ENCODE measurements at places on chromosomes 7 and 10.

- DNase-seq: no peak
Observed at GRCh38 chr7:100370303-100370702, 3.0 kb upstream of the PILRA start.

DNA sequence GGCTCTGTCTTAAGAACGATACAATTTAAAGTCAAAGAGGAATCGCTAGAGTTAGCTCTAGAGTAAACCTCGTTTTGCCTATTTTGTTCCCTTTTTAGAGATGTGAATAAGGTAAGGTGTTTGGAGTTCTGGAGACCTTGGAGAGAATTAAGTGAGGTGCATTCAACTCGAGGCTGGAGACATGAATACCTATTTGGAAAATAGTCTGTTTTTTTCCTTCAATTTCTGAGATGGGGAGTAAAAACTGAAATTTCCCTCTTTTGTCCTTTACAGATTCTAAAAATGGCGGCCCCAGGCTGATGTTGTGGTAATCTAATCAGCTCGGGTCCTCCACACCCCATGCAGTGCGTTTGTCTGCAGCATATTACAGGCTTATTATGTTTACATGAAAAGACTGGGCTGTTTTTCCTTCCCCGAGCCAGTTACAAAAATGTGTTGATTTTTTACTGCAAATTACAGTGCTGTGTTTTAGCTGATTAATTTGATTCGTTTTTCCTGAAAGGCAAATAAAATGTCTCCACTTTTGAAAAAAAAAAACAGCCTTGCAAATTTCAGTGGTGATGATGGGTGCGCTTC is 1.5 kb downstream of the KMT2E start:
- no peak for DNase-seq

DNA sequence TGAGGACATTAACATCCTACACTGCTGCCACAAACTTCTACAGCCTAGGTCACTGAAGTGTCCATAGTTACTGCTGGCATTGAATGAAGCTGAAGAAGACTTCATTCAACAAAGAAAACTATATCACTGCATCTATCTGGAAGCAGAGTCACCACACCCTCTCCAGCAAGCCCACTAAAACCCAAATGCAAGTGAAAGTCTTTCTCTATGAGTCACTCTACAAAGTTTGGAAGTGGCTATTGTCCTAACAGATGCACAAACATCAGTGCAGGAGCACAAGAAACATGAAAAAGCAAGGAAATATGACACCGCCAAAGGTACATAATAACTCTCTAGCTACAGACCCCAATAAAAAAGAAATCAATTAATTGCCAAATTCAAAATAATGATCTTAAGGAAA is 43.5 kb upstream of the CAMK2B start:
- no peak for DNase-seq

DNA sequence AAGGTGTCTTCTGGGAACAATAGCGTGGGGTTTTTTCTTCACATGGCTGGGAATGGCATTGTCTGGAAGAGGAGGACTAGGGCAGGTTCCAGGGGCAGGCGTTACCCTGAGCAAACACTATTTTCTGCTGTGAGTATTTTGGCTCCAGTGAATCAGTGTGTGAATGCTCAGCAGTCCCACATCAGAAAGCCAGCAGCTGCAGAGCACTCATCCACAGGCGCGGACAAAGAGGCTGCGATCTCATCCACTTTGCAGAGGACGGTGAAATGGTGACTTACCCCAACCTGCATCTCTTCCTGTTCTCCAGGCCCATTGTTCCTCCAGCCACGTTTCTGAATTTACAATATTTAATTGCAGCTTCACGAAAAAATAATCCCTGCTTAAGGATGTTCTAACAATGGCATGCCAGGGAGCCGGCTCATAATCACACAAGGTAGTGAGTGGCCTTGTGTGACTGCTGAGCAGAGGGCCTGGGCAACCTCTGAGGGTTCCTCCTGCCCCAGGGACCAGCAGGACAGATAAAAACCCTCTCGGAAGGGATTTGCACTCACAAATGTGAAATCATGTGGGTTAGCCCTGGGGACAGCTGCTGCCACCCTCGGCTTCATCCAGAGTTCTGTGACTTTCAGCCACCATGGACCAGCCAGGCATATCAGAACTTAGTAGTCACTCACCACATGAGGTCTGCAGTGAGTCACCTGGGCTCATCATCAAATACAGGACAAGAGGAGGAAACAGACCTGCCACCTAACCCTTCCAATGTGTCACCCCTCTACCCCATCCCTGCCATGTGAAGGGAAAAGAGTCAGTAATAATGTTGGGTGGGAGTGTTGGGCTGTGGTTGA is 65.0 kb upstream of the EN2 start:
- no peak for DNase-seq

- no peak for DNase-seq
Observed at GRCh38 chr10:89904755-89905154, 203.4 kb downstream of the KIF20B start.

- no peak for DNase-seq
Observed at GRCh38 chr10:7161484-7162250, 249.2 kb downstream of the SFMBT2 start.

- no peak for DNase-seq
Observed at GRCh38 chr7:112571852-112572607, 91.2 kb downstream of the LSMEM1 start.

DNA sequence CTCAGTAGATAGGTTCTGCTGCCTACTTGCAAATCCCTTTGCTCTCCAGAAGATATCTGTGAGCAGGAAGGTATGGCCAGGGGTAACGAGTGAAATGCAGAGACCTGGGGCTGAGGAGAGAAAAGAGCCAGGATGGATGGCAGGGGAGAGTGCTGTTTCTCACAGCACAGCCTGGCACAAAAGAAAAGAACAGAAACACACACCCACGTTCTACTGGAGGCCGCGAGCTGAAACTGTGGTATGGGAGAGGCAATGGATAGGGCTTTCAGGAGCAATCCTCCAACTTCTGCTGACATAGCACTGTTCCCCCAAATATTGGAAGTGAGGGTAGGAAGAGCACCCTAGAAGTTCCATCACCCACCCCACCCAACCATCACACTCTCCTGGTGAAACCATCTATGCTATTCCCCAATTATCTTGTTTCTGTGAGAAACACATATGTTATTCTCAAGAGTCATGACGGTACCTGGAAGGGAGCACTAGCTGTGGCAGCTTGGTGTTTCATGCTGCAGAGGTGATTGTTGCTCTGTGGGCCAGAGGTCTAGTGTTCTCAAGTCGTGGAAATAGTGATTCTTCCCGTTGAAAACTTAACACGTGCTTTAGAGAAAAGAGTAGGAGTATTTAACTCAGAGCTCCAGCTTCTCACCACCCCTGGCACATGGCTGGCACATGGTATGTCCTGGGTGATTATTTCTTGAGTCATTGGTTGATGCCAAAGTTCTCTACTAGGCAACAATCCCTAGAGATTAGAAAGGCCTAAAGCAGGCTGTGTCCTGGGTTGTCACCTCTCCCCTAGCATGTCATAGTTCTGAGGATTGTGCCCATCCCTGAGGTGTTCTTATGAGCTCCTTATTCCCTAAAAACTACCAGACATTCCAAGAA is 198.3 kb downstream of the PLXNA4 start:
- DNase-seq: no peak

GRCh38 chr7:146057958-146058357 is 58.6 kb upstream of the CNTNAP2 start:
- DNase-seq: no peak

GRCh38 chr7:87961754-87962153 is 27.7 kb downstream of the ADAM22 start:
- no peak for DNase-seq

DNA sequence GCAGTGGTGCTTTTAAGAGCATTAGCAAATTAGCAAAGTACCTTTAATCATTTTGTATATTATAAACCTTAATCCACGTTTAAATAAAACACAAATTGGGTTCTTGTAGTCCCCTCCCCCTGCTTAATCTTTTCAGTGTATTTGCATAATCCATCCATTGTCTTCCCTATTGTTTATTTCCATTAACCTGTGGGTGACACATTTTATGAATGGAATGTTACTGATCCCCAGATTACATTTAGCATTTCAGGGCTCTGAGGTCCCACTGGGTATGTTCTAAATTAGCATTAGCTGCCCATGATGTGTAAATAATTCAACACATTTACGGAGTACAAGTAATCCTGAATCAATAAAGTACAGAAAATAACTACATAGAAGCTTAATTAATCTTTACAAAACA is 138.4 kb upstream of the FEZF1 start:
- no peak for DNase-seq

DNA sequence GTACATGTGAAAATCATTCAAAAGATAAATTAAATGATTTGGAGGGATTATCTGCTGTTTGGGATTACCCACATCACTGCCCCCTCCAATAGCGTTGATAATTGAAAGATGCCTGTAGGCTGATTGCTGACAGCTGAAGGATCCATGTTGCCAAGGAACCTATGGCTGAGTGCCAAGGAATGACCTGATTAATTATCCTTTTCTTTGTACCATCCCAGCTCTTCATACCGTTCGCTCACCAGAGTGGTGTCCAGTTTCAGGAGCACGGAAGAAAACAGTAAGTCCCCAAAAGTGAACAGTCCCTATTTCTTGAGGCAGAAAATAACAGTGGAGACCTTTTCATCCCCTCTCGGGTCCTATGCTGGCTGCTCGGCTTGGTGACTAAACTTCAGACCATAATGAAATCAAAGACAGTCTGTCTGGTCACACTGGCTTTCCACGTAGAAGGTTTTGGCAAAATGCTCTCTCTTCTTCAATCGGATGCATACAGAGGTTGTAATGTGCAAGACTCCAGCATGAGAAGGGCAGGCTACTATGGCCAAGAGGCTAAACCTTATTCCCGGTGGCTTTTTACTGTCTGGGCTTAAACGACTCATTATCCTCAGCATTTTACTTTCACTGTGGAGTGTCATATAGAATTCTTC is 108.8 kb downstream of the SPAG6 start:
- no peak for DNase-seq

- DNase-seq: no peak
Observed at GRCh38 chr10:90222939-90223338, 521.5 kb downstream of the KIF20B start.

GRCh38 chr7:12389089-12389700 is 14.5 kb downstream of the VWDE start:
- DNase-seq: peak; percentile 36

GRCh38 chr10:71396084-71396710 is 523 bp upstream of the CDH23 start:
- no peak for DNase-seq

GRCh38 chr10:100731407-100732240 is 13.8 kb upstream of the PAX2 start:
- no peak for DNase-seq

GRCh38 chr10:21402606-21403083 is 122.8 kb downstream of the SKIDA1 start:
- DNase-seq: peak; percentile 74

DNA sequence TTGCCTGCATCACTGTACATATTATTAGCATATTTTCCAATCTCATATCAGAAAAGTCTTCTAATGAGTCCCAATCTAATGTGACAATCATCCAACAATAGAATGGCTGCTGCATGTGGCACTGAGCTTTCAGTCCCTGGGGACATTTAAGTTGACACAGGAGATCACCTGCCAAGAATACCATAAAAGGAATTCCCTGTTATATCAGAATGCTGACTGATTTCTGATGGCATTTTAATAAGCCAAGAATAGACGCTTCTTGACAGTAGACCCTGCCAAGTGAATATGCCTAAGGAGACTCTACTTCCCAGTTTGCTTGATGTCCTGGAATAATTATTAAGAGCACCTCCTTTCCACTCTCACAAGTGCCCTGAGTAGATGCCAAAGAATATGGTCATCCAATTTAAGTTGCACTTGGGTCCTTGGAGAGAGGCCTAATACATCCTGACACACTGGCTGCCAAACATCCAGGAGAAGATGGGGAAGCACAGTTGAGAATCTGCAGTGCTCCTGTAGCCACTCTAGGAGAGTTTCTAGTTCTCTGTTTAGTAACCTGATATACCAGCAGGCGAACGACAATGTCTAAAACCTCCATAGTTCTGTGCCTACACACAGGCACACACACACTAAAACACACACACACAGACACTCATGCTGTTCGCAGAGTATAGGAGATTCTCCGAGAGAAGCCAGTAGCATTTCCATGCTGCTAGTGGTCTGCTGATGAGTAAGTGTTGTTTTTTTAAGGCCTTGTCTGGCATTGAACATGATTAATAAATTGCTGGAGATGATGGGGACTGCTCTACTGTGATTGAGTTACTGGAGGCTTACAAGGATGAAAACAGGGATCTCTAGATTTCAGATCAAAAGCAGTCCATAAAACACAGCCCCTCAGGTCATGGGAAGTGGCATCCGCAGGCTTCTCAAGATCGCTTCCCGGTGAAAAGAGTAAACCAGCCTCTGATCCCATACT is 369.6 kb downstream of the KCNMA1 start:
- DNase-seq: no peak

GRCh38 chr7:2478399-2478785 is 2.2 kb upstream of the GRIFIN start:
- no peak for DNase-seq

GRCh38 chr7:133479456-133480065 is 226.7 kb downstream of the EXOC4 start:
- DNase-seq: no peak

- no peak for DNase-seq
Observed at GRCh38 chr7:130974794-130975193, 240.8 kb upstream of the KLF14 start.

- DNase-seq: no peak
Observed at GRCh38 chr10:34794835-34795234, 20.3 kb downstream of the PARD3 start.

DNA sequence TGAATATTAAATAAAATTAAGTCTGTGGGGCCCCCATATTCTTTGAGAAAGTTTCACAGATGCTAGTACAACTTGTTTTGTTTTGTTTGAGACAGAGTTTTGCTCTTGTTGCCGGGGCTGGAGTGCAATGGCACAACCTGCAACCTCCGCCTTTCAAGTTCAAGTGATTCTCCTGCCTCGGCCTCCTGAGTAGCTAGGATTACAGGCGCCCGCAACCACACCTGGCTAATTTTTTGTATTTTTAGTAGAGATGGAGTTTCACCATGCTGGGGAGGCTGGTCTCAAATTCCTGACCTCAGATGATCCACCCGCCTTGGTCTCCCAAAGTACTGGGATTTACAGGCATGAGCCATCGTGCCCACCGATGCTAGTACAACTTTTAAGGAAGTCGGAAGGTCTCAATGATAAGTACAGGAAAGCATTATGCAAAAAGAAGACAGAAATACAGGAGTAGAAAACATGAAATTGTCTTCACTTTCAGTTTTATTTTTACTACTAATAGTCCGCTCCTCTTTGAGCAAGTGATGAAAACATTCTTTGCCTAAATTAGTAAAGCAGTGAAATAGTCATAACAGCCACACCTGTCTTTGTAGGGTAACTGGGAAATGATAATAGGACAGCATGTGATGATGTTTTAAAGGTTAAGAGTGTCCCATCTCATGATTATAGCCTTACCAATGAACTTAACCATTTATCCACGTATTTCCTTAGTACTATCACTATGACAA is 147.5 kb downstream of the SEMA3D start:
- DNase-seq: no peak

DNA sequence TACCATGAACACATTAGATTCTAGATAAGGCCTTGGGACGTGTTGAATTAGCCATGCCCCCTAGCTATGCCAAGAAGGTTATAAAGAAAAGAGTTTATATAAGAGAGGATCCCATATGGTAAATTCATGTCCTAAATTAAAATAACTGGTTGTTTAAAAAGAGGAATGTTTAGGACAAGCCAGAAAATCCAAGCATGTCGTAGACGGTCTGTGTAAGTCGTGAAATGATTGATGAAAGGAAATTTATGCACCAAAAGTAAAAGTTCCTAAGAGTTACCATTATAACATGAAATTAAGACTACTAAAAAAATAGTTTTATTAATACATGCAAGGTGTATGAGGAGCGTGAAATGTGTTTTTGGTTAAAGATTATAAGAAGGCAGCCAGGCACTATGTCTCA is 624.9 kb downstream of the ARL4A start:
- DNase-seq: no peak
